ENCODE measurements at places on chromosomes 3 and 15.

DNA sequence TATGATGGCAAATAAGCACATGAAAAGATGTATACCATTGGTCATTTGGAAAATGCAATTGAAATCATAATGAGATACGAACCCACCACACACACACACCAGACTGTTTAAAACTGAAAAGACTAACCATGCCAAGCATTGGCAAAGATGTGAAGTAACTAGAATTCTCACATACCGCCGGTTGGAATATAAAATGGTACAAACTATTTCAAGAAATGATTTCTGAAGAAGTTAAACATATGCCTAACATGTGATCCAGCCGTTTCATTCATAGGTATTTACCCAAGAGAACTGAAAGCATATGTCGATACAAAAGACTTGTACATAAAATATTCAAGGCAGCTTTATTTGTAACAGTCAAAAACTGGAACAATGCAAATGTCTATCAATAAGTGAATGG lies 28.9 kb downstream of the HES1 start:
- DNase-seq: no peak

GRCh38 chr3:120163816-120164215 lies 69.6 kb upstream of the GSK3B start:
- no peak for DNase-seq

DNA sequence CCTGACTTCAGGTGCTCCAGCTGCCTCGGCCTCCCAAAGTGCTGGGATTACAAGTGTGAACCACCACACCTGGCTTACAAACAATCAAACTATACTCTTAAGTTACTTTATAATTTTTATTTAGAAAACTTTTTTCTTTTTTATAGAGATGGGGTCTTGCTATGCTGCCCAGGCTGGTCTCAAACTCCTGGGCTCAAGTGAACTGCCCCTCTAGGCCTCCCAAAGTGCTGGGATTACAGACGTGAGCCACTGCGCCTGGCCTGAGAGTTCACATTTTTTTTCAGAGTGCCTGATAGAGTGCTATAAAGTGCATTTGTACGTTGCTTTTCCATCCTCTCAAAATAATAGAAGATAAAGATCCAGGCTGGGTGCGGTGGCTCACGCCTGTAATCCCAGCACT lies 102.0 kb upstream of the TBL1XR1 start:
- no peak for DNase-seq

DNA sequence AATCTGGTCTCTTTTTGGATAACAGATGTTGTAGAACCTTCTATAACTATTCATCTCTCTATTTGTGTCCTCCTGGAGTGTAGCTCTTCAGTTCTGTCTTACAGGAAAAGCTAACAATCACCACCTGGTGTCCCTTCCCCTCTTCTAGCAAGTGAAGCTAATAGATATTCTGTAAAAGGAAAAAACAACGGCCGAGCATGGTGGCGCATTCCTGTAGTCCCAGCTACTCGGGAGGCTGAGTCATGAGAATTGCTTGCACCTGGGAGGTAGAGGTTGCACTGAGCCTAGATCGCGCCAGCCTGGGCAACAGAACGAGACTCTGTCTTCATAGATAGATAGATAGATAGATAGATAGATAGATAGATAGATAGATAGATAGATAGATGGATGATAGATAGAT lies 779.4 kb downstream of the TUSC7 start:
- DNase-seq: no peak

Measured in Kasumi-1 (cell line).